Activated T-helper 2 cell treated with anti-CD3 and anti-CD28 coated beads, Interferon-gamma antibody, Interleukin-2, Interleukin-4, amounts not matched to agents 10 μg/mL and 5 μg/mL and 100 μg/mL, durations not matched to agents 14 hours and 24 hours and 36 hours (primary cell): ENCODE measurements at places on chromosomes 11 and 22.

DNA sequence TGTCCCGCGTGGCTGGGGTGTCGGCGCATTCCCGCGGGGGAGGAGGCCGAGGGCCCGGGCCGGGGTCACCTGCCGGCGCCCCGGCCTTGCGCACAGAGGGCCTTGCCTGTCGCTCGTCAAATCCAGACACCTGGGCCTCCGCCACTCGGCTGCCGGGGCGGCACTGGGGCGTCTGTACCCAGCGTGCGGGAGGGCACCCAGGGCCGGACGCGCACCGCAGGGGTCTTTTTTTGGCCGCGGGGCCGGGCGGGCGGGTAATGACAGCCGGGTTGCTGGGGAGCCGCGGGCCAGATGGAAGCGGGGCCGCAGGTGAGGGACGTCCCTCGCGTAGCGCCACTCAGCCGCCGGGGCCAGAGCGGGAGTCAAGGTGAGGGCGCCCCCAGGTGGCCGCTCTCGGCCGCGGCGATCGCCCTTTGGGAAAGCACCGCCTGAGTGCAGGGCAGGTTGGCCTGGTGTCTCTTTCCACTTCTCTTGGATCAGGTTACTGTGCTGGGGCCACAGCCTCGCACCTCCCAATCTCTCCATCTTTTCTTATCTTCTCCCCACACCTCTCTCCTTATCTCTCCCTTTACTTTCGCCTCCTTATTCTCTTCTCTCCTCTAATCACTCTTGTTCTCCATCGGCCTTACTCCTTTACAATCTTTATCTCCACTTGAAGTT is 3.5 kb downstream of the PHLDB1 start:
- peaks cover 30% of the 10 kb centered on the region for H3K27me3 ChIP-seq
- peak overlapping the region; percentile 57 for H3K4me3 ChIP-seq
- peaks cover 18% of the 10 kb centered on the region for H3K4me1 ChIP-seq
- no peaks in the 10 kb centered on the region for H3K36me3 ChIP-seq
- peak; percentile 72 for DNase-seq

DNA sequence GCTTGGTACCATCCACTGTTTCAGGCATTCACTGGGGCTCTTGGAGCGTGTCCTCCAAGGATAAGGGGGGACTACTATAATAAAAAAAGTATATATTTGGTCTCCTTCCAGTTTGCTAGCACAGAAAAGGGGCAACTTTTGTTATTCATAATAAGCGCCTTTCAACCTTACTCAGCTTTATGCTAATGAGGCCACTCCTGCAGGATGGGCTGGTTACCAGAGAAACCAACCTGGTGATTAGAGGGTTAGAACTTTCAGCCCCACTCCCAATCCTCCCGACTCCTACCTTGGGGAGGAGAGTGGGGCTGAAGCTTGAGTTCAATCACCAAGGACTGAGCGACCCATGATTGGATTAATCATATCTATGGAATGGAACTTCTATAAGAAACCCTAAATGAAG is 31.8 kb downstream of the PPFIBP2 start:
- H3K36me3 ChIP-seq: no peaks in the 10 kb centered on the region

DNA sequence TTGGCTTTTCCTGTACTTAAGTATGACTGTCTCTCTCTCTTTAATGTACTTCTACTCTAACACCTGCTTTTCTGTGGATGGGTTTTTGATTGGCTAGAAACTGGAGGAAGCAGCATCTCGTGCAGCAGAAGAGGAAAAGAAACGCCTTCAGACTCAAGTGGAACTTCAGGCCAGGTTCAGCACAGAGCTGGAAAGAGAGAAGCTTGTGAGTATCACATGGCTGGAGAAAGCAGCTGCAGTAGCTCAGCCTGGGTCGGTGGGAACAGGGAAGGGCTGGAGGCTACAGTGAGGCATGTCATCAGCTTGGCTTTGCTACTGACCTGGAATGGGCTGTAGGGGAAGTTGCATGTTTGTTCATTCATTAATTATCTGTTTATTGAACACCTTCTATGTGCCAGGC is 74.2 kb downstream of the SWAP70 start:
- DNase-seq: no peak
- no peak overlapping the region for H3K4me3 ChIP-seq
- H3K27me3 ChIP-seq: no peaks in the 10 kb centered on the region
- peaks cover 18% of the 10 kb centered on the region for H3K4me1 ChIP-seq
- no peak overlapping the region for H3K27ac ChIP-seq

DNA sequence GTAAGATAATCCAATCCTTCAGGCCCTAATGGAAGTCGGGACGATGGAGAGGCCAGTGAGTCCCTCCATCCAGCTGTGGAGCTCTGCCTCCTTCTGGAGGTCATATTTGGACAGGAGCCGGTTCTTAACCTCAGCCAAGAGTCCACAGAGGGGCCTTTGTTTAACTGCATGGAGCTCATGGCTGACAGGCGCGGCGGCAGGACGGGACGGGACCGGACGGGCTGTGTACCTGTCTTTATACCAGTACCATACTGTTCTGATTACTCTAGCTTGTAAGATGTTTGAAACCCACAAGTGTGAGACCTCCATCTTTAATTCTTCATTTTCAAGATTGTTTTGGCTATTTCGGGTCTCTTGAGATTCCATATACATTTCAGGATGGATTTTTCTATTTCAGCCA is 20.2 kb upstream of the SPATA19 start:
- no peak overlapping the region for H3K4me3 ChIP-seq
- peaks cover 6% of the 10 kb centered on the region for H3K27me3 ChIP-seq
- no peak for DNase-seq
- no peak overlapping the region for H3K27ac ChIP-seq
- H3K36me3 ChIP-seq: no peaks in the 10 kb centered on the region

DNA sequence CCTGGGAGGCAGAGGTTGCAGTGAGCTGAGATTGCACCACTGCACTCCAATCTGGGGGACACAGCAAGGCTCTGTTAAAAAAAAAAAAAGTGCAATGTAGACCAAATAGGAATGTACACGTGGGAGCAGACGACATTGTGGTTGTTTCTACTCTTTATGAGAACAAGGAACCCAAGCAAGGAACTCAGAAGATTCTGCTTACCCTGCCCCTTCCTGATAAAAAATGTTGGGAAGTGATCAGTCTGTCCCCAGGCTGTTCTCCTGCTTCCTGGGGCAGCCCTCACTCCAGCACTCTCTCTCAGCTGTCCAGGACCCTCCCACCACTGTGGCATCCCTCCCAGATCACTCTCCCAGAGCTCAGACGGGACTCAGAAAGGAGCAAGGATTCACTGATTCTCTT is 31.8 kb downstream of the SLCO2B1 start:
- H3K4me1 ChIP-seq: no peaks in the 10 kb centered on the region
- peaks cover 5% of the 10 kb centered on the region for H3K27me3 ChIP-seq
- H3K4me3 ChIP-seq: no peak overlapping the region
- H3K36me3 ChIP-seq: no peaks in the 10 kb centered on the region

GRCh38 chr22:49240472-49240871 is 587.2 kb downstream of the BRD1 start:
- H3K27me3 ChIP-seq: no peaks in the 10 kb centered on the region
- DNase-seq: peak; percentile 3
- no peak overlapping the region for H3K4me3 ChIP-seq
- H3K4me1 ChIP-seq: no peaks in the 10 kb centered on the region
- no peaks in the 10 kb centered on the region for H3K36me3 ChIP-seq

GRCh38 chr22:20448630-20449029 is 11.0 kb upstream of the SCARF2 start:
- DNase-seq: no peak
- no peaks in the 10 kb centered on the region for H3K27me3 ChIP-seq
- H3K27ac ChIP-seq: no peak overlapping the region
- peaks cover 39% of the 10 kb centered on the region for H3K36me3 ChIP-seq
- H3K4me3 ChIP-seq: no peak overlapping the region

- H3K4me3 ChIP-seq: no peak overlapping the region
- H3K4me1 ChIP-seq: no peaks in the 10 kb centered on the region
- H3K27ac ChIP-seq: no peak overlapping the region
- no peaks in the 10 kb centered on the region for H3K36me3 ChIP-seq
- no peaks in the 10 kb centered on the region for H3K27me3 ChIP-seq
Observed at GRCh38 chr11:129611661-129612446, 203.8 kb upstream of the TMEM45B start.

DNA sequence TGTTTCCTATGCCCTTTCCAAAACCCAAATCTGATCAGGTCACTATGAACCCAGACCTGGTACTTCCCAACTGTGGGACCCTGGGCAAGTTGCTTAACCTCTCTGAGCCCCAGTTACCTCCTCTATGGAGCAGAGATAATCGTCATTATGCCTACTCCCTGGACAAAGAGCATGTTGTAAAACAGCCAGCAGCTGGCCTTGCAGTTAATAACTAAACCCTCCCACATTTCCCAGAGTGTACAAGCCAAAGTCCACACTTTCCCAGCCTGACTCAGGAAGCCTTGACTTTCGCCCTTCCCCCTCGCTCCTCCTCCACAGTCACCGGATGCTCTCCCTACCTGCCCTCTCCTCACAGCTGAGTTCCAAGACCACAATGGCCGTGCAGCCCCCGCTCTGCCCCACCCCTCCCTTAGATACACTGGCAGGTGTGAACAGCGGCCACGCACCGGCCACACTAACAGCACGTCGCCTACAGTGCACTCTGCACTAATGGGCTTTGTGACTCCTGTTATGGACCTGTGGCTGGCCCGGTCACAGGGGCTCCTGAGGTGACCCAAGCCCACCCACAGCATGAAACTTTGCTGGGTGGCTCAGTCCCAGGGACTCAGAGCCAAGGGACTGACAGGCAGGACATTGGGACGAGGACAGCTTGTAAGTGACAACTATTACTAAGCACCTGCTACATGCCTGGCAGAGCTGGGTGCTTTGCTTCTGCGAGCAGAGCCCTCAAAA is 15.6 kb upstream of the MFNG start:
- H3K27me3 ChIP-seq: peaks cover 2% of the 10 kb centered on the region
- no peak overlapping the region for H3K4me3 ChIP-seq

DNA sequence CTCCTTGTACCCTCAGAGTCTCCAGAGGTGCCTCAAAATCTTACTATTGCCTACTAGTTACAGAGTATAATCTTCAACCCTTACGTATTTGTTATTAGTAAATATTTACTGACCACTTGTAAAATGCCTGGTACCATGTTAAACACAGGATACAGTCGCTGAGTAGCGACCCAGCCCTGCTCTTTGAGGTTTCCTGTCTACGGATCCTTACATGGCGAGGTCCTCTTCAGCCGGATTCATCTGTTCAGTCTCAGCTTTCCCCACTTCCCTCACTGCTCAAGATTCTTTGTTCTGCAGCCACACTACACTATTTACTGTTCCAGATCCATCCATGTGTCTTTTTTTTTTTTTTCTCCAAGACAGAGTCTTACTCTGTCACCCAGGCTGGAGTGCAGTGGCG is 13.2 kb upstream of the TTC36 start:
- peaks cover 4% of the 10 kb centered on the region for H3K4me1 ChIP-seq
- peaks cover 53% of the 10 kb centered on the region for H3K36me3 ChIP-seq
- H3K27ac ChIP-seq: no peak overlapping the region
- no peaks in the 10 kb centered on the region for H3K27me3 ChIP-seq
- DNase-seq: no peak
- no peak overlapping the region for H3K4me3 ChIP-seq

DNA sequence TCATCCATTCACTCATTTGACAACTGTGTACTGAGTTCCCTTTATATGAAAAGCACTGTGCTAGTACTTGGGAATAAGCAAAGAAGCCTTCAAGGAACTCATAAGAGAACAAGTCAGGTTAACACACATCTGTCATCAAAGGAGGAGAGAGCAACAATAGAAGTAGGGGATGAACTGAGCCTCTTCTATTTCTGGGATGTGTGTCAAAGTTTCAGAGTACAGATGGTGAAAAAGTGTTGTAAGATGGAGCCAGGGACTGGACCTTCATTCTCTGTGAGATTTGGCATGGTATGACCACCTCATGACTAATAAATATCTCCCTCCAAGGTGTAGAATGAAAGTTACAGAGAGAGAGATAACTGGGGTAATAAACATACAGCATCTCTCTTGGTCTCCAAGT is 349.8 kb upstream of the PLET1 start:
- no peaks in the 10 kb centered on the region for H3K36me3 ChIP-seq
- peaks cover 28% of the 10 kb centered on the region for H3K27me3 ChIP-seq
- no peaks in the 10 kb centered on the region for H3K4me1 ChIP-seq
- no peak overlapping the region for H3K4me3 ChIP-seq
- no peak overlapping the region for H3K27ac ChIP-seq

- H3K4me3 ChIP-seq: no peak overlapping the region
- H3K36me3 ChIP-seq: peaks cover 2% of the 10 kb centered on the region
- H3K27ac ChIP-seq: no peak overlapping the region
- no peaks in the 10 kb centered on the region for H3K27me3 ChIP-seq
Observed at GRCh38 chr22:46596032-46596441, 24.1 kb upstream of the GRAMD4 start.

- peaks cover 4% of the 10 kb centered on the region for H3K27me3 ChIP-seq
- no peak overlapping the region for H3K27ac ChIP-seq
- no peaks in the 10 kb centered on the region for H3K36me3 ChIP-seq
- H3K4me1 ChIP-seq: no peaks in the 10 kb centered on the region
Observed at GRCh38 chr11:105142167-105142566, 2.6 kb upstream of the CARD18 start.

- peak overlapping the region; percentile 51 for H3K4me3 ChIP-seq
- H3K36me3 ChIP-seq: peaks cover 24% of the 10 kb centered on the region
- H3K27ac ChIP-seq: no peak overlapping the region
- no peaks in the 10 kb centered on the region for H3K4me1 ChIP-seq
- no peak for DNase-seq
Observed at GRCh38 chr11:67303835-67304411, 593 bp downstream of the SSH3 start.

DNA sequence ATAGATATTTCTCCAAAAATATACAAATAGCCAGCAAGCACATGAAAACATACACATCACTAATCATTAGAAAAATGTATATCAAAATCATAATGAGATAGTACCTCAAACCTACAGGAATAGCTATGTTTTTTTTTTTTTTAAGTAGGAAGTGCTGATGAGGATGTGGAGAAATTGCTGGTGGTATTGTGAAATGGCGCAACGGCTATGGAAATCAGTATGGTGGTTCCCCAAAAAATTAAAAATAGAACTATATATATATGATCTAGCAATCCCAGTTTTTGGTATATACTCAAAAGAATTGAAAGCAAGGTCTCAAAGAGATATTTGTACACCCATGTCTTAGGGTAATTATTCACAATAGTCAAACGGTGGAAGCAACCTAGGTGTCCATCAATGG is 46.0 kb upstream of the HIPK3 start:
- no peaks in the 10 kb centered on the region for H3K4me1 ChIP-seq
- no peak for DNase-seq
- no peaks in the 10 kb centered on the region for H3K36me3 ChIP-seq

- H3K27ac ChIP-seq: no peak overlapping the region
- H3K27me3 ChIP-seq: peaks cover 7% of the 10 kb centered on the region
- no peak for DNase-seq
Observed at GRCh38 chr11:122160841-122161590, 45.0 kb upstream of the BLID start.

DNA sequence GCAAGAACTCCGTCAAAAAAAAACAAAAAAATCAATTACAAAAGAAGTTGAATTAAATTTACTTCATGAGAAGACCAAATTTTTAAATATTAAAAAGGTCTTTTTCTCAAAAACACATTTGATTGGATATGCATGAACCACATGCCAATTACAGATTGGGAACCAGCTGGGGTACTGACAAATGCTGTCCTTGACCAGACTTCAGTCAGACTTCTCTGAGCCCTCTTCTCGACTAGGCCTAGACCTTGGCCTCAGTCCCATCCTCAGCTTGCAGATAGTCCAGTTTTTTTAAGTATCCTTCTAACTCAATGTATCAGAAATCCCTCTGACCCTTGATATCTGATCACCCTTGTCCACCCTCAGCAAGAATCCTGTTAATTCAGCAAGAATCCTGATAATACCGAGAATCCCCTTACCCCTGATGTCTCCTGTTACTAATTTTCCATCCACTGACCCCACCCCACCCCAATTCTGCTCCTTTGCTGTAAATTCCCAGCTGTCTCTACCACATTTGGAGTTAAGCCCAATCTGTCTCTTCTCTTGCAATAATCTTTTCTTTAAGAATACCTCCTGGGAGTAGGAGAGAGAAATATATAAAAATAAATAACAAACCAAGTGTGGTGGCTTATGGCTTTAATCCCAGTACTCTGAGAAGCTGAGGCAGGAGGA is 30.9 kb downstream of the OR4D9 start:
- H3K4me1 ChIP-seq: peaks cover 3% of the 10 kb centered on the region
- H3K27me3 ChIP-seq: peaks cover 5% of the 10 kb centered on the region
- DNase-seq: no peak
- H3K27ac ChIP-seq: no peak overlapping the region
